ENCODE measurements at places on chromosomes 1 and 21. TPM values are rescaled to one million over a fixed set of nuclear protein-coding genes. Genes with fewer than 3 reads are reported as not detected.

Gene ASAP3
- 45.1 TPM for total RNA-seq

Gene CHD1L
- total RNA-seq = 41.6 TPM

GRCh38 chr1:233561708-233562426 lies 52.0 kb upstream of the KCNK1 start:
- no peak overlapping the region for H3K27ac ChIP-seq
- H3K4me1 ChIP-seq = no peaks in the 10 kb centered on the region
- no peak overlapping the region for H3K4me3 ChIP-seq
- H3K27me3 ChIP-seq = no peaks in the 10 kb centered on the region
- H3K36me3 ChIP-seq = no peaks in the 10 kb centered on the region

- H3K36me3 ChIP-seq = no peaks in the 10 kb centered on the region
- no peak for DNase-seq
- peaks cover 21% of the 10 kb centered on the region for H3K4me1 ChIP-seq
- H3K4me3 ChIP-seq = no peak overlapping the region
- no peaks in the 10 kb centered on the region for H3K27me3 ChIP-seq
- H3K27ac ChIP-seq = peak overlapping the region; percentile 57
These were observed 81.5 kb upstream of the EDEM3 start for GRCh38 chr1:184836141-184836540.

Gene FAAH
- 40.3 TPM for total RNA-seq

Gene TNFRSF18
- not detected for total RNA-seq

Gene UBL4B
- not detected for total RNA-seq

Gene DUSP23
- total RNA-seq = 17.2 TPM

DNA sequence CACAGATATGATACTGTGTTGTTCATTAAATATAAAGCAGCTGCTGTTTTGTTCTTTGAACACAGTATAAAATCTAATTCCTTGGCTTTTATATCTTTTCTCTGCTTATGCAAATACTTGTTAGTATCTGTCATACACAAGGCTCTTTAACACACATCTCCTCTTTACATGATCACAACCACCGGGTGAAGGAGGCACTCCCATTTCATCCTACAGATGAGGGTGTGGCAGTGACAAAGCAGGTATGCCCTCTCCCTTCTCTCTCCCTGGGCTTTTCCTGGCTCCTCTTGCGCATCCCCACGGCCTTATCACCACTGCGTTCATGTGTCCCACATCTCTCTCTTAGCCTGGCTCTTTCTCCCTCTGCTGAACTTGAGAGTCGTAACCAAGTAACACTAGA lies 38.2 kb downstream of the JUN start:
- H3K4me3 ChIP-seq = no peak overlapping the region
- H3K27ac ChIP-seq = no peak overlapping the region
- no peaks in the 10 kb centered on the region for H3K36me3 ChIP-seq
- no peak for DNase-seq
- no peaks in the 10 kb centered on the region for H3K4me1 ChIP-seq
- H3K27me3 ChIP-seq = no peaks in the 10 kb centered on the region

- H3K36me3 ChIP-seq = no peaks in the 10 kb centered on the region
- H3K27ac ChIP-seq = no peak overlapping the region
- no peak overlapping the region for H3K4me3 ChIP-seq
- DNase-seq = peak; percentile 5
- peaks cover 37% of the 10 kb centered on the region for H3K4me1 ChIP-seq
These were observed 62.6 kb upstream of the ACOT11 start for GRCh38 chr1:54485416-54485815.

GRCh38 chr1:83058327-83058726 lies 940.6 kb downstream of the TTLL7 start:
- H3K36me3 ChIP-seq = no peaks in the 10 kb centered on the region
- DNase-seq = no peak
- H3K4me3 ChIP-seq = no peak overlapping the region
- H3K27me3 ChIP-seq = no peaks in the 10 kb centered on the region

- H3K4me3 ChIP-seq = no peak overlapping the region
- H3K36me3 ChIP-seq = no peaks in the 10 kb centered on the region
- no peaks in the 10 kb centered on the region for H3K27me3 ChIP-seq
These were observed 110.4 kb upstream of the IPO9 start for GRCh38 chr1:201718346-201719202.

DNA sequence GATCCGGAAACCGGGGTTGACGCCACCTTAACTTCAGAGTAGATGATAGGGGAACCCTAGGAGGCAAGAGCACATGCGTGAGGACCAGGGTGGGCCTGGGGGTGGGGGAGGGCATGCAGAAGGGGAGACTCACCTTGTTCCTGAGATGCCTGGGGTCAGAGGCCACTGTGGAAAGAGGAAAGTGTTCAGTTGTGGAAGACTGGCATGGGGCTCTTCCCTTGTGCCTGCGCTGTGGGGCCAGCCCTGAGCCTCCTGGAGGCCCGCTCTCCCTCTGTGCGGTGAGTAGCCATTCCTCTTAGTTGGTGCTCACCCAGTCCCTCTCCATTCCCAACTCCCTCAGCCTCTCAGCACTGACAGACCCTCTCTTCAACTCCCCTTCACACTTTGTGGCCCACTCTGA lies 36.6 kb downstream of the FCRL5 start:
- no peaks in the 10 kb centered on the region for H3K27me3 ChIP-seq
- H3K4me3 ChIP-seq = no peak overlapping the region
- H3K4me1 ChIP-seq = peaks cover 6% of the 10 kb centered on the region
- no peak for DNase-seq
- no peaks in the 10 kb centered on the region for H3K36me3 ChIP-seq
- no peak overlapping the region for H3K27ac ChIP-seq

- H3K4me1 ChIP-seq = no peaks in the 10 kb centered on the region
- no peak for DNase-seq
- H3K36me3 ChIP-seq = no peaks in the 10 kb centered on the region
- no peaks in the 10 kb centered on the region for H3K27me3 ChIP-seq
- H3K4me3 ChIP-seq = no peak overlapping the region
These were observed 420.1 kb downstream of the DISC1 start for GRCh38 chr1:232046451-232047306.

Gene GBP3
- 10.8 TPM for total RNA-seq
